ENCODE measurements at places on chromosomes 3 and 15.

- DNase-seq = no peak
These were observed 43.4 kb upstream of the GPD1L start for GRCh38 chr3:32062950-32063582.

- DNase-seq = peak; percentile 69
These were observed 5.0 kb downstream of the ARID3B start for GRCh38 chr15:74545776-74546656.

- DNase-seq = no peak
These were observed 32.2 kb upstream of the LACTB start for GRCh38 chr15:63089260-63090043.

DNA sequence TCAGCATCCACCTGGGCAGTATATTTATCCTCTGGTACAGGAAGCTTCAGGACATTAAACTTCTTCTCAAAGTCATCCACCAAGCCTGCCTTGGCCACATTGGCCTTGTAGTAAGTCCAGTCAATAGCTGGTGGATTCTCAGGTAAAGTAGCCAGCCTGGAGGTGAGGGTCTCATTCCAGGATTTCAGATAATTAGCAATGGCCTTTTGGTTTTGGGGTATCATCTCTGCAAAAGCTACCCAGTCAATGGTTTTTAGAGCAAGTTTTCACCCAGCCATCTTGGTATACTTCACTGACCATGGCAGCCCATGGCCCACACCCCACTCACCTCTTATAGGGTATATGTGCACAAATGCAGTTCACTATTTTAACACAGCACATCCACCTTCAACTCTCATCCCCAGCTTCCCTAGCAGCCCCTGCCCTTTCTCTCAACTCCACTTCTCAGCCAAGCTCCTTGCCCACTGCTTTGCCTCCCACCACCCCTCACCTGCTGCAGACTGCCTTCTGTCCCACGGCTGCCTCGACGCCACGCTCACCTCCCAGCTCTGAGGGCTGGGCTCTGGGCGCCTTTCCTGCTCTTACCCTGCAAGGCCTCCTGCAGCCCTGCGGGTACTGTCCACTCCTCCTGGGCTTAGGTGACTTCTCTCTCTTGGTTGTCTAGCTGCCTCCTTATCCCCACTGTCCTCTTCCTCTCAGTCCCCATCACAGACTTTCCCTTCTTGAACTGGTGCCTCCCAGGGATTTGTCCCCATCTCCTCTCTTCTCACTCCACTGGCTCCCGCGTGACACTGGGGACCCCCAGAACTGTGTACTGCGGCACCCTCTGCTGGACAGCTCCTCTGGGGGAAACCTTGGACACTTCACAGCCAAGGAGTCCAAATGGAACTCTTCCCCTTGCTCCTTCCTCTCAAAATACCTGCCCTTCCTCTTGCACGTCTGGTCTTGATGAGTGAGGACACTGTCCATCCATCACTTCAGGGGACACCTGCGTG, 1.7 kb upstream of the TGM5 start:
- DNase-seq = no peak

DNA sequence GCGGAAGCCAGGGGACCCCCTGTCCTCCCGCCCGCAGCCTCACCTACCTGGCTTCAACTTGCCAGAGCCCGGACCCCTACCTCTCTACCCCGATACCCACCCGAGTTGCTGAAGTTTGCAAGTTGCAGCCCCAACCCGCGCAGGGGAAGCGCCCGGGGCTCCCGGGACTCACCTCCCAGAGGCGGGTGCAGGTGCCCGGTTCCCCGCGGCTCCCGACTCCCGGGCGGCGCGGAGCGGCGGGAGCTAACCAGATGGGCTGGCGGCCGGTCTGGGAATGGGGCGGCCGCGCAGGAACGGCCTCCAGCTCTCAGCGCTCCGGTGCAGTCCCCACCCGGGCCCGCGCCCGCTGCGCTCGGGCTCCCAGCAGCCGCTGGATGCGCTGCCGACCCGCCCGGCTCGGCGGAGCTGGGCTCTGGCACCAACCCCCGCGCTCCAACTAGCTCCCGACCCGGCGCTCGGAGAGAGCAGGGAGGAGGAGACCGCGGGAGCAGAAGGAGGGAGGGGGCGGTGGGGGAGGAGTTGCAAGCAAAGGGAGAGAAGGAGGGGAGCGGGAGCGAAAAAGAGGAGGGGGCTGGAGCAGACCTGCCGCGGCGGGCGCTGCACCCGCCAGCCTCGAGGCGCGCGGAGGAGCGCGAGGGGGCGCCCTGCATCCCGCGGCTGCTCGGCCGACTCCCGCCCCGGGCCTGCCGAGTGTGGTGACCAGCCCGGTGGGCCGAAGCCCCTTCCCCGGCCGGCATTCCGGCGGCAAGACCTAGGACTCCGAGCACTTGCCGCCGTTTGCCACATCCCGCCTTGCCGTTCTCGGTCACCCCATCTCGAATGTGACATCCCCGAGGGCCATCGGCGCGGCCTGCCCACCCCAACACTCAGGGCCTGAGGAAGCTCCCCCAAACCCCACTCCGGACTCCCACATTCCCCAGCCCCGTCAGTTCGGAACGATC, at the start of gene SEMA5B:
TSS of gene SEMA5B (minus strand) at position 472 of the 941 bp plus-strand sequence. CDS start 66,500 bp downstream, outside the sequence.
- DNase-seq = peak; percentile 63

All from B cell (primary cell).